ENCODE measurements at places on chromosomes 1 and 21. TPM values are rescaled to one million over a fixed set of nuclear protein-coding genes. Genes with fewer than 3 reads are reported as not detected.

DNA sequence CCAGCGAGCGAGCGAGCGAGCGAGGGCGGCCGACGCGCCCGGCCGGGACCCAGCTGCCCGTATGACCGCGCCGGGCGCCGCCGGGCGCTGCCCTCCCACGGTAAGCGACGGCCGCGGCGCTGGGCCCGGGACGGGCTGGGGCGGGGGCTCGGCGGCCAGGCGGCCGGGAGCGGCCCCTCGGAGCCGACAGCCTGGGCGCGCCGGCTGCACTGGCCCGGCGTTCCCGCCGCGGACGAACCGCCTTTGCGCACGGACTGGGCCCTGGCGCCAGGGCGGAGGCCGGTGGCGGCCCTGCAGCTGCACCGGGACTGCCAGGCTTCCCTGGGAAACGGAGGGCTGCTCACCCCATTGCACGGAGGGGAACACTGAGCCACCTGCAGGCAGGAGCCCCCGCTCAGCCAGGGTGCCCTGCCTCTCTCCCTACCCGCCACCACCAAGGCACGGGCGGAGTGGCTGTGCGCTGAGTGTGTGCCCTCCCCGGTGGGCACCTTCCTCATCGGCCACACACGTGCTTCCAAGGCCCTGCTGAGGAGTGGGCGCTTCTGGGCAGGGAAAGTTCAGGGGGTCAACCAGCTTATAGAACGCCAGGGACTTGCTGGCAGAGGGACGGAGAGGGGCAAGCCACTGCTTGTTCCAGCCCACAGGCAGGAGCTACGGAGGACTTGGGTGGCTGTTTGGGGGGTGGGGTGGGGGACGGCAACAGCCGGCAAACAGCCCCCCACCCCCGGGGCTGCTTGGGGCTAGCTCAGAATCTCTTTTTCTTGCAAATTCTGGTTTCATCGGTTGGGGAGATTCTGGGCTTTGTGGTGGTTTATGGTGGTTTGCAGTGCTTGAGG is 532 bp downstream of the CSF1 start:
- peak; percentile 24 for ATAC-seq

The AMIGO1 gene
- total RNA-seq = 1.2 TPM

DNA sequence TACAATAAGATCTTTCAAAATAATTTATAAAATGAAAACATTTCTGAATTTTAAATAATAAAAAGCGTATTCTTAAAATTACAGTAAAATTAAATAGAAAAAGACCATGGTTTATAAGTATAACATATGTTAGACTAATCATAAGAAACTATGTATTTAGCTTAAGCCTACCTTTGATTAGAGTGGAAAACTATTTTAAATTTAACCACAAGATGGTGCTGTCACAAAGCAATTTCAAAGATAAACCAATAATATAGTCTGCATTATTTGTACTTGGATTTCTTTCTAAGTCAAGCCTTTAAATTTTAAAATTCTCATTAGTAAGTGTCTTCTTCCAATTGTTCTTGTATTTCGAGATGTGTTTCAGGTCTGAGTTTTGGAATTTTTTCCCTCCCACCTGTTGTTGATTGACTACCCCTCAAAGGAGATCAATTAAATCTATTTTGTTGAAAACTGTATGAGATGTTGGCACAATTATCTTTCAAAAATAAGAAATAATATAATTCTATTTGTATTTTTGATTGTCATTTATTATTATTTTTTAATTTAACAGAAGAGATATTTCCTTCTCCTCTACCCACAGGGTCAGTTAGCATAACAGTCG is 459.8 kb downstream of the KCNT2 start:
- ATAC-seq = no peak

GRCh38 chr1:45304311-45305081 is 22.2 kb upstream of the HPDL start:
- ATAC-seq = peak; percentile 1

The NR1I3 gene
- not detected for total RNA-seq

The FOXD2 gene
- 0.08 TPM for total RNA-seq

GRCh38 chr1:24925963-24926362 is 4.1 kb downstream of the RUNX3 start:
- no peak for ATAC-seq

The SPRR4 gene
- total RNA-seq = not detected

- ATAC-seq = no peak
Observed at GRCh38 chr1:39310691-39311090, 106.2 kb downstream of the MACF1 start.

The AMPD2 gene
- total RNA-seq = 16.5 TPM

- ATAC-seq = no peak
Observed at GRCh38 chr1:218382261-218382660, 37.1 kb downstream of the TGFB2 start.

Data from esophagus mucosa (tissue), 1 donor.